ENCODE measurements at places on chromosomes 5 and 9. TPM values are rescaled to one million over a fixed set of nuclear protein-coding genes. Genes with fewer than 3 reads are reported as not detected.

The GHR gene
- not detected for total RNA-seq

The SLC36A2 gene
- not detected for total RNA-seq

The PTPN3 gene
- total RNA-seq, result 0.46 TPM

The MELK gene
- 66.1 TPM for total RNA-seq

The WDR38 gene
- total RNA-seq, result not detected

The FBP2 gene
- not detected for total RNA-seq

The FOXD4 gene
- 0.16 TPM for total RNA-seq

The IL7R gene
- total RNA-seq, result 246 TPM

The SNCAIP gene
- not detected for total RNA-seq

The BTNL8 gene
- total RNA-seq, result not detected

The ADRA1B gene
- not detected for total RNA-seq

The ANKRD31 gene
- total RNA-seq, result 0.67 TPM

The GFI1B gene
- total RNA-seq, result not detected

The UNC5A gene
- total RNA-seq, result not detected

The ZDHHC11B gene
- 0.48 TPM for total RNA-seq

The STPG3 gene
- not detected for total RNA-seq

The PRSS3 gene
- total RNA-seq, result not detected

The DBH gene
- total RNA-seq, result not detected

The RRAGA gene
- 42.4 TPM for total RNA-seq

The PCDHGA1 gene
- total RNA-seq, result 0.05 TPM

The CMYA5 gene
- 0.25 TPM for total RNA-seq

The LCN12 gene
- 1.5 TPM for total RNA-seq

The CEMIP2 gene
- total RNA-seq, result 41.0 TPM

The HSPA9 gene
- total RNA-seq, result 466 TPM

The NIM1K gene
- 2.3 TPM for total RNA-seq

The TMEM215 gene
- not detected for total RNA-seq

The FGF1 gene
- not detected for total RNA-seq

The CLIC3 gene
- total RNA-seq, result not detected

The MUSK gene
- not detected for total RNA-seq

The NSMF gene
- total RNA-seq, result 65.0 TPM

The CDK9 gene
- total RNA-seq, result 63.8 TPM

The FAM200C gene
- 0.91 TPM for total RNA-seq

The GNA14 gene
- total RNA-seq, result 0.11 TPM

The UHRF2 gene
- 63.7 TPM for total RNA-seq

The TMEFF1 gene
- total RNA-seq, result 0.27 TPM

The C1QTNF2 gene
- not detected for total RNA-seq

The OR13F1 gene
- total RNA-seq, result not detected

The KIF4B gene
- total RNA-seq, result 0.05 TPM

The TRIP13 gene
- total RNA-seq, result 34.4 TPM

The LCN1 gene
- not detected for total RNA-seq

The RGS7BP gene
- total RNA-seq, result not detected

The HRCT1 gene
- not detected for total RNA-seq

The SPINK7 gene
- not detected for total RNA-seq

The RMRP gene
- 894 TPM for total RNA-seq

The FBXW11 gene
- 39.5 TPM for total RNA-seq

The SLC9A3 gene
- 2.4 TPM for total RNA-seq

Data from activated CD4-positive, alpha-beta T cell treated with anti-CD3 and anti-CD28 coated beads for 36 hours (primary cell).